ENCODE measurements at places on chromosomes 1 and 21. TPM values are rescaled to one million over a fixed set of nuclear protein-coding genes. Genes with fewer than 3 reads are reported as not detected.

- peak; percentile 20 for DNase-seq
Measured at GRCh38 chr21:21200103-21200938, 202.1 kb downstream of the NCAM2 start.

- no peak for DNase-seq
Measured at GRCh38 chr1:63991685-63992084, 211.7 kb upstream of the UBE2U start.

GRCh38 chr21:21722731-21723130 lies 724.5 kb downstream of the NCAM2 start:
- DNase-seq, result no peak

DNA sequence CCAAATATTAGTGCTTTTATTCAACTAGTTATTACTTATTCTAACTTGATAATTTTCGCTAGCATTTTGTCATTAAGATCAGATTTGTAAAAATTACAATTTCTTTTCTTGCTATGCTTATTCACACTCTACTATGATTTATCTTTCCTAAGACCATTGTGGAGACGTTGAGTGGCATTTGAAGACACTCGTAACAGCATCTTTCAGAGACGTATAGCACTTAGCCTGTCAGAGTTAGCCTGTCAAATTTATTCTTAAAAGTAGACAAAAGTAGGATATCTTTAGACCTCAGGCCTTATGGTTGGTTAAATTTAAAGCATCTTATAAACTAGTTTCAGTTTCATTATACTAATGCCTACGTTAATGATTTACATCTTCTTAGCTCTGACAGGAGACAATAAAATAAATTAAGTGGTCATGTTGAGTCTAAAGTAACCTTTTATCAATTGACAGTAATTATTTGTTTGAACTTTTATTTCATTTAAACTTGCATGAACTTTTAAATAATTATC lies 1410.1 kb downstream of the MRPL39 start:
- no peak for DNase-seq

DNA sequence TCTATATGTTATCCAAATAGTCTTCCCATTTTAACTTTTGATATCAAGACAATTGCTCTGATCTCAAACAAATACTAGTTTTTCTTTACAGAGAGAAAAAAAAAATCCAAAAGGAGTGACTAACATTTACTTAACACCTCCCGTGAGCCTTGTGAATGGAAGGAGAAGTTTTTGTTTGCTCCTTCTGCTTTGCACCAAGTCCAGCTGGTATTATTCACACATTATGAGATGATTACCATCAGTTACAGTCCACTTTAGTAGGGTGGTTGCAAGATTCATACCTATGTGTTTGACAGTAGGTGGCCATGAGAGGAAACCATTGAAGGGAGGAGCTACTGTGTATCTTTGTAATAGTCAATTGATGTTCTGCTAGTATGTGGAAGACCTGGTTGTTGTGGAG lies 443.4 kb upstream of the ZP4 start:
- no peak for DNase-seq

DNA sequence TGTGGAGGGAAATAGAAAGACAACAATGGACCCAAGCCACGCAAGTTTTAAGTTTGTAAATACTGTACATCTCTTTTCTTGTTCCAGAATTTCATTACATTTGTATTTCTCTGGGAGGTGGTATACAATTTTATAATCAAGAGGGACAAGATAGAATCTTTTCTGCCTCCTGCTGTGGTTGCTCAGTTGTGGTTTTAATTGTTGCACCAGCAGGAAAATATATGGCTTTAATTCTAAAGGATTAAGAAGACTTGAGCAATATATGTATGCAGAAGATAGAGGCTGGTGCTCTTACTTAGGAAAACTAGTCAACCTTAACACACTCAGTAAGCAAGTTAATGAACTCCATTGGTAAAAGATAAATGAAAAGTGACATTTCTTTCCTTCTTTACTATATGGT lies 19.8 kb upstream of the ASB17 start:
- no peak for DNase-seq

GRCh38 chr1:231603598-231604275 lies 22.9 kb upstream of the DISC1 start:
- DNase-seq, result peak; percentile 31

- DNase-seq, result no peak
Measured at GRCh38 chr21:28704746-28705145, 287.9 kb downstream of the LTN1 start.

GRCh38 chr1:70134148-70134547 lies 71.2 kb downstream of the LRRC40 start:
- DNase-seq, result no peak

- DNase-seq, result peak; percentile 84
Measured at GRCh38 chr1:19704247-19705113, 39.8 kb downstream of the HTR6 start.

Gene GPR37L1
- not detected for total RNA-seq

Gene ITLN2
- total RNA-seq, result 62.0 TPM

All from Peyer's patch (tissue), 4 donors.